ENCODE measurements at places on chromosomes 5 and 9.
A peak's percentile ranks its signal among the peaks of the same experiment; 100 is the strongest.

DNA sequence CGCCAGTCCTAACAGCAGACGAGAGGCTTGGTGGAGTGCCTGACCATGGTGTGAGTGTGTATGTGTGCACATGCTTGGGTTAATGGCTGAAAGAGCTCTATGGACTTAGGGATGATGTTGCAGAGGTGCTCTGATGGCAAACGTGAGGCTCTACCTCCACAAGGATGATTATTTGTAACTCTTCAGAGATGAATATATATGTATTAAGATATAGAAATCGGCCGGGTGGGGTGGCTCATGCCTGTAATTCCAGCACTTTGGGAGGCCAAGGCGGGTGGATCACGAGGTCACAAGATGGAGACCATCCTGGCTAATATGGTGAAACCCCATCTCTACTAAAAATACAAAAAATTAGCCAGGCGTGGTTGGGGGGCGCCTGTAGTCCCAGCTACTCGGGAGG lies 253.4 kb upstream of the CDH18 start:
- no peak overlapping the region for H3K27ac ChIP-seq
- no peaks in the 10 kb centered on the region for H3K36me3 ChIP-seq
- no peak overlapping the region for H3K4me3 ChIP-seq
- DNase-seq: no peak
- H3K27me3 ChIP-seq: no peaks in the 10 kb centered on the region

- H3K27ac ChIP-seq: no peak overlapping the region
- no peaks in the 10 kb centered on the region for H3K36me3 ChIP-seq
Measured at GRCh38 chr9:1298046-1298445, 247.9 kb downstream of the DMRT2 start.

DNA sequence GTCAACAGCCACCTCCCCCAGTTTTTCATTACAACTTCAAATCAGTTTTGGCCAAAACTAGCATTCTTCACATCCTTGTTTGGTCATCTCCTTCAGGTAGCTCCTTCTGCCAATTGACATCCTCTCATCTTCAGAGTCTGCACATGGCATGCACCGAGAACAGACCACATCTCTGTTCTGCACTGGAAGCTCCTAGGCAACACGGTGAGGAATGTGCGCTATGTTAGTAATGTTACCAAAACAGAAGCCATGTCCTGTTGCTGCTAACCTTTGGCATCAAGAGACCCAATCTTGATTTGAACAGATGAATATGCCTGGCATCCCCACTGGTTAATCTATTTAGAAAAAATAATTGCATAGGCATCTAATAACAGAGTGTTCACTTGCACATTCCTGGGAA lies 5.1 kb upstream of the HK3 start:
- H3K4me1 ChIP-seq: no peaks in the 10 kb centered on the region
- no peaks in the 10 kb centered on the region for H3K27me3 ChIP-seq
- peaks cover 10% of the 10 kb centered on the region for H3K36me3 ChIP-seq
- H3K4me3 ChIP-seq: no peak overlapping the region
- no peak for DNase-seq

GRCh38 chr5:23466401-23466912 lies 41.0 kb upstream of the PRDM9 start:
- peak; percentile 11 for DNase-seq
- H3K4me1 ChIP-seq: 0 out of 2 replicates have a peak, but pooled peaks cover 4% of the 10 kb centered on the region
- no peak overlapping the region for H3K4me3 ChIP-seq
- no peak overlapping the region for H3K27ac ChIP-seq

DNA sequence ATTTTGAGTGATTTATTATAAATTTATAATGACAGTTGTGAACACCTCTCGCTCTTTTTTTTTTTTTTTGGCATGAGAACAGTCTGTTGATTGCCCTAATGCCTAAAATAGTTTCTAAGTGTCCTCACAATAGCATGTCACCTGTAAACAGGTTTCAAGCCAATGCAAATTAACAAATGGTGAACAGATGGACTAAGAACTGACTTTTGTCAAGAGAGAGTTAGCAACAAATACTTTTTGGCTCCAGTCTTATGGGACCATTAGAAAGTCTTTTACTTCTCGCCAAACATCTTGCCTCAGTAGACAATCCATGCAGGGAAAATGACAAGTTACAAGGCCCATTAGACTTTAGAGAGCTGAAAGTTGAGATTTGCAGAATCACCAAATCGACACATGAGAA lies 67.8 kb downstream of the MED27 start:
- no peak overlapping the region for H3K27ac ChIP-seq
- no peaks in the 10 kb centered on the region for H3K27me3 ChIP-seq
- no peaks in the 10 kb centered on the region for H3K36me3 ChIP-seq
- peaks cover 15% of the 10 kb centered on the region for H3K4me1 ChIP-seq

DNA sequence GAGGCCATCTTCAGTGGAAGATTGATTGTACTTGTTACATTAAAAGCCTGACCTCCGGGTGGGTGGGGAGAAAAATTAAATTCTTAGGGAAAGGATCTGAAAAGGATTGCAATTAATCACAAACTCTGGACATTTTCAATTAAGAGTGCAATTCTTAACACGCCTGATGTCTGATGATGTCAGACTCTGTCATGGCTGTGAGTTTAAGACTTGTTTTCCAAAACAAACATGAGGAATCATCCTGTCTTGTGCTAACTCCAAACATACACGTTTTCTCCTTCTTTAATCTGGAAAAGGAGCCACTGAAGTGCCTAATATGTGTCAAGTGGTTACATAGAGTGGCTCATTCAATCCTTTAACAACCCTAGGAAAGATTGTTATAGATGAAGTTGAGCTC lies 60.4 kb upstream of the SMIM23 start:
- H3K4me3 ChIP-seq: no peak overlapping the region
- peaks cover 2% of the 10 kb centered on the region for H3K27me3 ChIP-seq
- no peak for DNase-seq
- no peaks in the 10 kb centered on the region for H3K4me1 ChIP-seq

- DNase-seq: no peak
- no peak overlapping the region for H3K27ac ChIP-seq
- H3K4me3 ChIP-seq: no peak overlapping the region
- peaks cover 4% of the 10 kb centered on the region for H3K36me3 ChIP-seq
- H3K4me1 ChIP-seq: no peaks in the 10 kb centered on the region
Measured at GRCh38 chr9:33068991-33069390, 7.5 kb downstream of the SMU1 start.

DNA sequence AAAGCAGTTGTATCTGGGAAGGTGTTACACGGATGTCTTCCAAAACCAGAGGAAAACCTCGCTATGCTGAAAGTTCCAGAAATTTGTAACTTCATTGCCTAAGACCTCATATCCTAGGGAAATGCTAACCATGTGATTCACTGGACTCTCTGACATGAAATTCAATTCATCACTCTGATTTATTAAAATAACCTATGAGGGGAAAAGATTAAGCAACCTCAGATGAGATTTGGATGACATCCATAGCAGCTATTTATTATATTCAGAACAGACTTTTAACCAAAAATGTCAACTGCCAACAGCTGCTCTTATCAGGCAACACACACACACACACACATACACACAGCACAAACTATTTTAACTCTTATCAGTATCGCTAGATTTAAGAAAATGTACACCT lies 1006.4 kb upstream of the CTNND2 start:
- H3K27ac ChIP-seq: no peak overlapping the region
- DNase-seq: no peak
- H3K4me3 ChIP-seq: no peak overlapping the region
- no peaks in the 10 kb centered on the region for H3K4me1 ChIP-seq
- H3K36me3 ChIP-seq: no peaks in the 10 kb centered on the region

GRCh38 chr5:146620669-146621051 lies 104.7 kb upstream of the GPR151 start:
- H3K4me1 ChIP-seq: no peaks in the 10 kb centered on the region
- no peaks in the 10 kb centered on the region for H3K27me3 ChIP-seq
- DNase-seq: no peak
- H3K4me3 ChIP-seq: no peak overlapping the region
- H3K36me3 ChIP-seq: no peaks in the 10 kb centered on the region

GRCh38 chr5:43192558-43193180 lies 644 bp downstream of the NIM1K start:
- no peak for DNase-seq
- no peaks in the 10 kb centered on the region for H3K27me3 ChIP-seq
- no peak overlapping the region for H3K27ac ChIP-seq
- H3K36me3 ChIP-seq: no peaks in the 10 kb centered on the region

DNA sequence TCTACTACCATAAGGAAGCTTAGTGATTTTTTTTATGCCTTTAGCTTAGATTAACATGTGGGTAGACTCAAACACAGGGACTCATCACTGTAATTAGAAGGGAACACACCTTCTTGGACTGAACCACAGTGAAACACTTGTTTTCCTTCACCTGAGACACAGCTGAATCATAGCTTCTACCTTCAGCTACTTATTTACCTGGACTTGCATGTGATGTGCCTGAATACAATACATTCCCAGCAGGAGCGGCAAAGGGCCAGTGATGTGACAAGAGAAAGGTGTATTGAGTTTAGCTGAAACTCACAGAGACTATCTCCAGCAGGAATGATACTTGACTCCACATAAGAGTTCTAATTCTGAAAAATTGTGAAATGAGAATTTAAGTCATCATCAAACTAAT lies 37.8 kb downstream of the GRAMD2B start:
- H3K4me3 ChIP-seq: no peak overlapping the region
- no peak overlapping the region for H3K27ac ChIP-seq
- H3K4me1 ChIP-seq: peaks cover 9% of the 10 kb centered on the region
- H3K36me3 ChIP-seq: no peaks in the 10 kb centered on the region
- DNase-seq: no peak
